ENCODE measurements at places on chromosomes 1 and 21.

DNA sequence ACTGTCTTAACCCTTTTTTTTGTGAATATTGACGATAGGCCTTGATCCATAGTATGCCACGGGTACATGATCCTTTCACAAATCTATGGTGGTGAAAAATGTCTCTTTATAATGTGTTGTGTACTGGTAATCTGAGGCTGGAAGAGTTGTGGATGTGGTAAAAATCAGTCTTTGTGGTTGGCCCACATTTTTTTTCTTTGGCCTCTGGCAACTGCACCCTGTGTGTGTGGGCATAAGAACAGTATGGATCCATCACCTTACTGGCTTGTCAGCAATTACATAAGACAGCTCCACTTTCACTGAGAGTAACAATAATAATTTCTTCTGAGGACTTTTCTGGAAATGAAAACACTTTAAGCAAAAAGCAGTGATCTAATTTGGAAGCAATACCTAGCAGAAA, 101.6 kb downstream of the GABPA start:
- DNase-seq, result no peak

- no peak for DNase-seq
These were observed 462.3 kb downstream of the OMA1 start for GRCh38 chr1:58084266-58084665.

GRCh38 chr21:46361935-46362334, 38.0 kb downstream of the PCNT start:
- no peak for DNase-seq

DNA sequence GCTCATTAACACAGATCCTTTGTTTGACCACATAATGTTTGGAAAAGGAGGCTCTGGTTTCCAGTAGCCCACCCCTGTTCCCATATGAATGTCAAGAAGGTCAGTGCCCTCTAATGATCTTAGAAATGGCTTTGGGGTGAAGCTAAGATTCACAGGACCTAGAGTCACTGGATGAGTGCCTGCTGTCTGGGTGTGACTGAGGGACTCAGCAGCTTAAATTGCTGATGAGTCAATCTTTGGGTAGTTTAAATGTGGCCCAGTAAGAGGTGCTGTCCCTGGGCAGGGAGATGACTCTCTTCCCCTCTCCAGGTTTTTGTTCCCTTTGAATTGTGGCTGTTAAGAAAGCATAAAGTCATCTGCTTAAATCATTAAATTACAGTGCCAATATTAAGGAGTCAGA, 50.6 kb downstream of the L1TD1 start:
- no peak for DNase-seq

DNA sequence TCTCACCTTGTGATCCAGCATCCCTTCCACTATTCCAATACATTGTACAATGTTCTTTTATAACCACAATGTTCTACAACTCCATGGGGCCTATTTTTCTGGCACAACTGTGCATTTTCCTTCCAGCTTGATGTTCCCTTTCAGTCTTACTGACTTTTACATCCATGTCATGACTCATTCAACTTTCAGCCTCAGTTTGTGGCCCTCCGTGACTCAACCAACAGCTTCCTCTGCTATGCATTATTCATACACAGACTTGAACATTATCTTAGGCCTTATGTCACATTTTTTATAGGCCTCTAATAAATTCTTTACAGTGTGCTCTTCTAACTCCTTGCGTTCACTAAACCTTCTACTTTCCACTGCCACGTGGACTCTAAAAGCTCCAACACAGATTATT, 119.4 kb upstream of the PRMT6 start:
- DNase-seq, result no peak

GRCh38 chr1:214219902-214220301, 61.1 kb upstream of the SMYD2 start:
- no peak for DNase-seq

GRCh38 chr1:16173447-16174260, 17.8 kb upstream of the EPHA2 start:
- no peak for DNase-seq

DNA sequence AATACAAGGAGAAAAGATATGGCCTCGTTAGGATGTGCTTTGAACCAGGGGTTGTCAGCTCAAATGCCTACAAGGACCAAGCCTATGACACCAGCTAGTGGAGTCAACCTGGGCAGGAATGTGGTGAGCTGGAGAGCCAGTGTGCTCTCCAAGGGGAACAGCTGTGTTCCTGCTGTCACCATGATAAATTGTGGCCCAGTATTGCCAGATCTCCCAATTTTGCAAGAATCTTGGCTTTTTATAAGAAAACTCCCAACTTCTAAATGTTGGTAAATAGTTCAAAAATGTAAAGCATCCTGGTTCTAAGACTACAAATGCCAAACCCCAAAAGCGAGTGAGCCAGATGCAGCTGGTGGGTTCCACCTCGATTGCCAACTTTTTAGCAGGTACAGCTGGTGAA, 391.1 kb downstream of the PLPP3 start:
- no peak for DNase-seq

- DNase-seq, result peak; percentile 61
These were observed 1.6 kb downstream of the ACAP3 start for GRCh38 chr1:1306070-1306660.

- no peak for DNase-seq
These were observed 137.6 kb downstream of the GPATCH2 start for GRCh38 chr1:217493290-217493689.

GRCh38 chr1:83860490-83861221, 138.3 kb downstream of the TTLL7 start:
- peak; percentile 76 for DNase-seq

- no peak for DNase-seq
These were observed 87.7 kb downstream of the ADARB1 start for GRCh38 chr21:45162115-45162514.

- DNase-seq, result no peak
These were observed 19.3 kb downstream of the SERTAD4 start for GRCh38 chr1:210251680-210252490.

All from hematopoietic multipotent progenitor cell treated with erythropoietin and hydrocortisone succinate and interleukin-3 and kit ligand, for 6 days (in vitro differentiated cells).